Panc1 (cell line): ENCODE measurements at places on chromosomes 6 and 20. TPM values are rescaled to one million over a fixed set of nuclear protein-coding genes. Genes with fewer than 3 reads are reported as not detected.

- H3K36me3 ChIP-seq, result no peaks in the 10 kb centered on the region
- no peak overlapping the region for H3K4me3 ChIP-seq
- H3K27me3 ChIP-seq, result peaks cover 6% of the 10 kb centered on the region
- H3K4me1 ChIP-seq, result no peaks in the 10 kb centered on the region
Observed at GRCh38 chr20:21702553-21703470, 2.7 kb upstream of the PAX1 start.

DNA sequence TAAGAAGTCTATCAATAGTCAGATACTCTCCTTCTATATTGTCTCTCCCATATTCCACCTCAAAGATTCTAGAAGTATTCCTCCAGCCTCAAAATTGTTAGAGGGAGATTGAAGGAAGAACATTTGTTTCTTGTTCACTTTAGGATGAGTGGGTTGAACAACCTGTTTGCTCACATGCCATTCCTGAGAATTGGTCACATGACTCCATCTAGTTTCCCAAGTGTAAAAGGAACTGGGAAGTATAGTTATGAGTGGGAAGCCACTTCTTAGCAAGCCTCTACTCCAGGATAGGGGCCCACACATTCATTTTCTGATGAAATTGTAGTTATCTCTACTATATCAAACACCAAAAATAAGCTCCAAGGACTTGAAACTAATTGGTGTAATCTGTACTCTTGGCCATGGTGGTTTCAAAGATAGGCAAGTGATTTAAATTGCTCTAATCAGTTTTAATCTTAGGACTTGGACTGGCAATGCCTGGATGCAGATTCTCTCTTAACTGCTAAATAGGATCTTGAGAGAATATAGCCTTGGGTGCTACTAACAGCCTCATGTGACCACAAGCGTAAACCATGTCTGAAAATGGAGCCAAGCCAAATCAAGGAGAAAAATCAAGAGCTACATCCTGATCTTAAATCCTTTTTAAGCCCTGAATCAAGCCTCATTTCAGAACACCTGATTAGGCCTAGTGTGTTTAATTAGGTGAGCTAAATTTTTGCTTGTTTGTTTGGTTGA, 758.7 kb upstream of the MAN1A1 start:
- no peak overlapping the region for H3K27ac ChIP-seq
- H3K4me1 ChIP-seq, result no peaks in the 10 kb centered on the region
- H3K27me3 ChIP-seq, result no peaks in the 10 kb centered on the region
- no peak overlapping the region for H3K4me3 ChIP-seq
- no peaks in the 10 kb centered on the region for H3K36me3 ChIP-seq

- no peaks in the 10 kb centered on the region for H3K4me1 ChIP-seq
- no peak for DNase-seq
- H3K27ac ChIP-seq, result no peak overlapping the region
- H3K27me3 ChIP-seq, result no peaks in the 10 kb centered on the region
- H3K4me3 ChIP-seq, result no peak overlapping the region
- H3K36me3 ChIP-seq, result no peaks in the 10 kb centered on the region
Observed at GRCh38 chr6:92710048-92710447, 709.3 kb downstream of the EPHA7 start.

The ADGRF1 gene
- total RNA-seq, result 0.95 TPM

The MAN1A1 gene
- total RNA-seq, result 3.2 TPM
